ENCODE measurements at places on chromosomes 1 and 21.

DNA sequence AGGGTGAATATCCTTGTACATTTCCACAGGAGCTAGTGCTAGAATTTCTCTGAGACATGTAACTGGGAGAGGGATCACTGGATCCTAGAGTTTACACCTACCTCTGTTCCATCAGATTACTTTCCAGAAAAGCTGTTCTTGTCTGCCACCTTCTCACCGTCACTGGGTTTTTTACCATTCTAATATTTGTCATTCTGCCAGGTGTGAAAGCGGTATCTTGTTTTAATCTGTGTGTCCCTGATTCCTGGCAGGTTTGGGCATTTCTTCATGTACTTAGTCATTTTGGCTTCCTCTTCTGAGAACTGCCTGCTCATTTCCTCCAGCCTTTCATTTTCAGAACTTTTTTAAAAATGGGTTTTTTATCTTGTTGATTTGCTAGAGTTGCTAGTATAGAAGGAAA, 5.1 kb downstream of the PMF1 start:
- H3K4me3 ChIP-seq = peak overlapping the region; percentile 94
- H3K36me3 ChIP-seq = peaks cover 53% of the 10 kb centered on the region
- H3K27me3 ChIP-seq = no peaks in the 10 kb centered on the region
- DNase-seq = peak; percentile 64
- peaks cover 74% of the 10 kb centered on the region for H3K4me1 ChIP-seq

- peaks cover 15% of the 10 kb centered on the region for H3K27me3 ChIP-seq
- DNase-seq = no peak
- H3K4me3 ChIP-seq = no peak overlapping the region
- H3K27ac ChIP-seq = no peak overlapping the region
Measured at GRCh38 chr21:37828991-37829390, 87.3 kb downstream of the KCNJ6 start.

GRCh38 chr1:89280766-89281165, 8.1 kb upstream of the GBP5 start:
- peak overlapping the region; percentile 20 for H3K4me3 ChIP-seq
- H3K4me1 ChIP-seq = peaks cover 76% of the 10 kb centered on the region
- peak overlapping the region; percentile 33 for H3K27ac ChIP-seq

- DNase-seq = no peak
- no peaks in the 10 kb centered on the region for H3K36me3 ChIP-seq
- no peaks in the 10 kb centered on the region for H3K4me1 ChIP-seq
Measured at GRCh38 chr1:7630378-7630777, 140.7 kb upstream of the VAMP3 start.

DNA sequence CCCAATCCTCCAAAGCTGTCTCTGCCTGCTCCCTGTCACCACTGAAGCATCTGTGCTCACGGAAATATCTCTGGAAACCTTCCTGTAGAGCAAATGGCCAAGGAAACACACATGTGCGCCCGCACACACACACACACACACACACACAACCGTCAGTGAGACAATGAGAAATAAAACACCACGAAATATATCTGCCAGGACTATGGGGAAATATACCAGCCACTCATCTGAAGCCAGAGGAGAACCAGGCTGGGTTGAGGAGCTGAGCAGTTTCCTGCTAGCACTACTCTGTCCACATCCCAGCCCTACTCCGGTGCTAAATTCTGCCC, 25.1 kb upstream of the PLXNA2 start:
- no peaks in the 10 kb centered on the region for H3K36me3 ChIP-seq
- H3K27ac ChIP-seq = no peak overlapping the region
- H3K27me3 ChIP-seq = peaks cover 60% of the 10 kb centered on the region
- no peaks in the 10 kb centered on the region for H3K4me1 ChIP-seq

DNA sequence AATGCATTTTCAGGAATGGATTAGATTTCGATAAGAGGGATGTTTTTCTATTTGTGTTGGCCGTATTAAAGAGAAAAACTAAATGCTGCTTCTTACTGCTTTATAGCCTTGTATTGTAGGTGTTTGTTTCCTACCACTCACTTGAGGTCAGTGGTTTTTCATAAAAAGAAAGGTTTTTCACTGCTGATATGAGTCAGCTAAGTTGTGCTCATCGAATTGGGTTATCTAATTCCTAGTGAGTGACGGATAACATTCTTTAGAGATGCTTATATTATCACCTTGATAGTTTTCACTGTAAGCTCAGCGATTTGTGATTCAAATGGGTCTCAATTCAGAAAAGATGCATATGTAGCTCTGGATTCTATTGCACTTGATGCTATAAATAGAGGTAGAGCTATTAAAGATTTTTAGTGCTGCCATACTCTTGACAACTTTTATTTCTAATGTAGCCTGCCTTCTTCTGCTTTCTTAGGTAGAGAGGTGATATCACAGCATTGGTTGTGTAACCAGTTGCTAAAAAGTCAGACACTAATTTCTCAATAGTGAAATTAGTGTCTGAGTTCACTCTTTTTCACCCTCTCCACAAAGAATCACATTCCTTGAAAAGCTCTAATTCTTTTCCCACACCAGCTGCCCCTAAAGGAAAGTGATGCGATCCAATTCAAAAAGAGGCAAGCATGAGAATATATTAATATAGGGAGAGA, 180.0 kb downstream of the RASAL2 start:
- H3K4me3 ChIP-seq = no peak overlapping the region
- H3K27ac ChIP-seq = no peak overlapping the region
- H3K27me3 ChIP-seq = no peaks in the 10 kb centered on the region
- H3K36me3 ChIP-seq = no peaks in the 10 kb centered on the region
- no peaks in the 10 kb centered on the region for H3K4me1 ChIP-seq

DNA sequence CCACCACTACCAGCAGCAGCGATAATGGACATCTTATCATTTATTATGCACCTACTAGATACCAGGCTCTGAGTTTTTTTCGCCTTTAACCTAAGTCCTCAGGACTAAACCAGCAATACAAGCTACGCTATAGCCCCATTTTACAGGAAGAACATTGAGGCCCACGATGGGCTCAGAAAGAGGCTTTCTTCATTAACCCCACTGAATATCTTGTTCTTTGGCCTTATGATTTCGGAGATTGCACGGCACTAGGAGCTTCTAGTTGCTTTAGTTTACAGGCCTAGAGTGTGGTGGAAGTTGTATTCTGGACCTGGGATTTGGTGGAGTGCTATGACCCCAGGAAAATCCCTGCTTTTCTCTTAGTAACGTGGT, 1.5 kb downstream of the SESN2 start:
- peak overlapping the region; percentile 89 for H3K4me3 ChIP-seq
- peaks cover 12% of the 10 kb centered on the region for H3K36me3 ChIP-seq
- DNase-seq = no peak
- H3K27me3 ChIP-seq = no peaks in the 10 kb centered on the region

GRCh38 chr1:156592910-156593660, 1.5 kb downstream of the NAXE start:
- H3K27me3 ChIP-seq = no peaks in the 10 kb centered on the region
- H3K36me3 ChIP-seq = peaks cover 13% of the 10 kb centered on the region
- H3K4me3 ChIP-seq = peak overlapping the region; percentile 66
- H3K4me1 ChIP-seq = peaks cover 25% of the 10 kb centered on the region
- DNase-seq = no peak

GRCh38 chr1:186849271-186849671, 20.5 kb downstream of the PLA2G4A start:
- no peak for DNase-seq
- no peak overlapping the region for H3K4me3 ChIP-seq
- H3K27ac ChIP-seq = no peak overlapping the region
- no peaks in the 10 kb centered on the region for H3K27me3 ChIP-seq

GRCh38 chr1:64194168-64195080, 9.0 kb upstream of the UBE2U start:
- no peak for DNase-seq
- H3K36me3 ChIP-seq = no peaks in the 10 kb centered on the region
- H3K27me3 ChIP-seq = peaks cover 11% of the 10 kb centered on the region

DNA sequence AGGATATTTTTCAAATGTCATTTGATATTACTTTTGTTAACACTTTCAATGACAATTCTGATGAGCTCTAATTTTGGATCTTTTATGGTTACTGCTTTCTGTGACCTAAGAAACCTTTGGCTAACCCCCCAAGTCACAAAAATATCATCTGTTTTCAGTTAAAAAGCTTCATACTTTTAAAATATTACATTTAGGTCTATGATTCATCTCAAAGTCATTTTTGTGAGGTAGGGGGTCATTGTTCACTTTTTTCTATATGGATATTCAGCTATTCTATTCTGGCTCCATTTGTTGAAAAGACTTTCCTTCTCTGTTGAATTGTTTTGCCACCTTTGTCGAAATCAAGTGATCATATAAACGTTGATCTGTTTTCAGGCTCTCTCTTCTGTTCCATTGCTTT, 44.8 kb downstream of the UCHL5 start:
- no peaks in the 10 kb centered on the region for H3K4me1 ChIP-seq
- DNase-seq = no peak
- H3K27ac ChIP-seq = no peak overlapping the region
- no peak overlapping the region for H3K4me3 ChIP-seq
- no peaks in the 10 kb centered on the region for H3K36me3 ChIP-seq

DNA sequence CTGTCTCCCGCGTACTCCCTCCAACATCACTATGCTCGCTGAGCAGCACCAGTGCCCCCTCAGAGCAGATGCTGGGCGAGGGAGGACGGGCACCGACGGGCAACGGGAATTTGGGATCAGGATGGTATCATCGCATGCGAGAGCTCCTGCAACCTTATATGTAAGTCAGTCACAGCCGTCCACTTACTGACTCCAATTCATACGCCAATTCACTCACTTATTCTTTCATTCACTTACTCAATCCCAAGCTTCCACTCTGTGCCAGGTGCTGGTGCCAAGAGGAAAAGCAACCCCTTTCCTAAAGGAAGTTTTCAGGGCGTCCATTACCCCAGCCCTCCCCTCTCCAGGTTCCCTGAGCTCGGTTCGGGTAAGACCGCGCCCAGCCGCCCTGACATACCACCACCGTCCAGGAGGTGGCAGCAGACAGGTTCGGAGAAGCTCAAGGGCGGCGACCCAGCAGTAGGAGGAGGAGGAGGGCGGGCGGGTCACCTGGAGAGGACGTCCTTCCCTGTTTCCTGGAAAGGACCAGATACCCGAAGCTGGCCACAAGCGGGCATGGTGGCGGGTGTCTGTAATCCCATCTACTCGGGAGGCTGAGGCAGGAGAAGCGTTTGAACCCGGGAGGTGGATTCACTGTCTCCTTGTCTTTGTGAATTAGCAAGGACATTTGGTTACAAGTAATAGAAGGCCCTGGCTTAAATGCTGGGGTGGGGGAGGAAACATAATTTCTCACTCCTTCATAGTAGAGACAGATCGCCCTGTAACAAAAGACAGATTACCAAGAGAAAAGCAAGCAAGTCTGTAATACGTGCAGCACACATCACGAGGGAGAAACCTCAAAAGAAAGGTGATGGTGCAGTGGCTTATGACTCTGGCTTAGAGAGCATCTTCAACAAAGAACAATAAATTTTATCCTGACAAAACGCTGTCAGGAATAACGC, 7.6 kb upstream of the IL22RA1 start:
- peak; percentile 92 for DNase-seq
- H3K4me3 ChIP-seq = peak overlapping the region; percentile 85
- peak overlapping the region; percentile 71 for H3K27ac ChIP-seq
- H3K27me3 ChIP-seq = peaks cover 36% of the 10 kb centered on the region
- H3K36me3 ChIP-seq = no peaks in the 10 kb centered on the region

DNA sequence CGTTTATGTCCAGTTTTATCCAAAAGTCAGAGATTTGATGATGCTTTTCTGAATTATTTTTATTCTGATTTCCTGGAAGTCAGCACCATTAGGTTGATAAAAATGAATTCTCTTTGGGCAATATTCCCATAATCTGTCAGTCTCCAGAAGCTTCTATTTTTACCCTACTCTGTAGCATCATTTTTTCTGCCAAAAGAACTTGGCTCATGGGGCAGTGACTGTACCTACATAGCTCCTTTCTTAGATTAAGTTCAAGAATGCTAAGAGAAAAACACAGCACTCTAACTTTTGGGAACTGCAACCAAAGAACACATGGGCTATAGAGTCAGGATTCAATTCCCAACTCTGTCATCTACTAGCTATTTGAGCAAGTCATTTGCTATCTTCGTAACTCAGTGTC, 152.9 kb downstream of the BARHL2 start:
- peaks cover 5% of the 10 kb centered on the region for H3K4me1 ChIP-seq
- no peak overlapping the region for H3K27ac ChIP-seq
- no peak for DNase-seq
- H3K27me3 ChIP-seq = peaks cover 23% of the 10 kb centered on the region
- H3K4me3 ChIP-seq = no peak overlapping the region
- H3K36me3 ChIP-seq = no peaks in the 10 kb centered on the region

DNA sequence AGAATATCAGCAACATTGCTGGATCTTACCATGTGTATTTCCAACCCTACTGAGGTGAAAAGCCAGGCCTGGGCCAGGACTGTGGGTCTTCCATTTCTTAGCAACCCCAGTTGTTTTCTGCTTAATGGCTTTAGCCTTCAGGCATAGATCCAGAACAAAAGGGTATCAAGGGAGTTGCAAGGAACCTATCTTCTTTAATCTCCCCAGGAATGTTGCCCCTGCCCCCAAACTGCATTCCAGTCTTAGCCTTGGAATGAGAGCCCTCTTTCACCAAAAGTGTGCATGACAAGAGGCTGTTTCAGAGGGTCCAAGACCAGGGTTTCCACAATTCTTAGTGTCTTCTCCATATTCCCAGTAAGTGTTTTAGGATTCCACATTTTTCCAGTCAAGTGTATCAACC, 87.9 kb upstream of the SOX13 start:
- H3K27ac ChIP-seq = no peak overlapping the region
- no peaks in the 10 kb centered on the region for H3K27me3 ChIP-seq
- no peak for DNase-seq
- no peaks in the 10 kb centered on the region for H3K36me3 ChIP-seq
- no peaks in the 10 kb centered on the region for H3K4me1 ChIP-seq

DNA sequence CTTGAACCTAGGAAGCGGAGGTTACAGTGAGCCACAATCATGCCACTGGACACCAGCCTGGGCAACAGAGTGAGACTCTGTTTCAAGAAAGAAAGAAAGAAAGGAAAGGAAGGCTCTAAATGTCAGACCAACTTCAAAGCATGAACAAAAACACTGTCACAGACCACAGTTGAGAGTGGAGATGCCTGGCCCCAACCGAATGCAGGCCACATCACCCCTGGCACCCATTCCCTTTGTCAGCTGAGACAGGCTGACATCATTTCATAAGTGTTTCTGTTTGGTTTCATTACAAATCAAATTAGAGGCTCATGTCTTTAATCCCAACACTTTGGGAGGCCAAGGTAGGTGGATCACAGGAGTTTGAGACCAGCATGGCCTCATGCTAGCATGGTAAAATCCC, 28.6 kb upstream of the NADK start:
- peak overlapping the region; percentile 93 for H3K27ac ChIP-seq
- no peak overlapping the region for H3K4me3 ChIP-seq
- no peaks in the 10 kb centered on the region for H3K27me3 ChIP-seq
- DNase-seq = no peak

GRCh38 chr1:66890621-66891020, 34.0 kb downstream of the DNAI4 start:
- H3K4me1 ChIP-seq = no peaks in the 10 kb centered on the region
- H3K4me3 ChIP-seq = no peak overlapping the region
- H3K36me3 ChIP-seq = no peaks in the 10 kb centered on the region
- H3K27ac ChIP-seq = no peak overlapping the region

Measured in activated T-cell treated with anti-CD3 and anti-CD28 coated beads, Interleukin-2, amount 50 U/mL, for 72 hours (primary cell).